ENCODE measurements at places on chromosomes 2 and 18. TPM values are rescaled to one million over a fixed set of nuclear protein-coding genes. Genes with fewer than 3 reads are reported as not detected.

DNA sequence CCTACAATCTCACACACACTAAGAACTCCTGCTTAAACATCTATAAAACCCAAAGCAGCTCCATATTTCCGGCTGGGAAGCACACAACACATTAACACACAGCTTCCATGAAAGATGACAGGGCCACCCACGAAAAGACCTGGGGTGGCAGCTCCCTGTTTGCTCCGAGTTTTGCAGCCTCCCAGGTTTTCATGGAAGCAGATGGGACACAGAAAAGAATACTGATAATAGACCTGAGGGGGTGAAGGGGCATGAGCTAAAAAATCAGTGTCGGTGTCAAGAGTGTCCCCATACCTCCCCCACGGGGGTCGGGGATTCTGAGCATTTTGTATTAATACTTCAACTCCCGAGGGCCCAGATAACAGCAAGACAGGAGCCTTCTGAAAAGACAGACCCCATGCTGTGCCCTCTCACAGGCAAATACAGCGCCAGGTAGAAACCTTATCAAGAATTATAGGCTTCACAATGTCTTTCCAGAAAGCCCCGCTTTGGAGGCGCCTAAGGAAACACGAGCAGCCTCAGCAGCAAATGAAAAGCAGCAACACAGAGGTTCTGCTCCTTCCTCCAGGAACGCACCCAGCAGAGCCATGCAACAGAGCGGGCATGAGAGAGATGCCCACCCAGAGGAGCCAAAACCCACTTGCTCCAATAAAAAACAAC lies 50.5 kb downstream of the ZNF516 start:
- H3K36me3 ChIP-seq, result peaks cover 2% of the 10 kb centered on the region
- H3K4me3 ChIP-seq, result no peak overlapping the region
- peaks cover 38% of the 10 kb centered on the region for H3K4me1 ChIP-seq
- no peak overlapping the region for H3K27ac ChIP-seq
- no peaks in the 10 kb centered on the region for H3K27me3 ChIP-seq

GRCh38 chr2:138846216-138846821 lies 66.1 kb upstream of the NXPH2 start:
- no peaks in the 10 kb centered on the region for H3K4me1 ChIP-seq
- no peaks in the 10 kb centered on the region for H3K36me3 ChIP-seq
- no peak for DNase-seq
- no peak overlapping the region for H3K27ac ChIP-seq

- H3K4me1 ChIP-seq, result peaks cover 12% of the 10 kb centered on the region
- no peak overlapping the region for H3K4me3 ChIP-seq
- no peak for DNase-seq
- H3K36me3 ChIP-seq, result peaks cover 3% of the 10 kb centered on the region
- no peak overlapping the region for H3K27ac ChIP-seq
Measured at GRCh38 chr18:58861353-58861752, 3.3 kb upstream of the ZNF532 start.

GRCh38 chr2:241540771-241541561 lies 17.6 kb upstream of the BOK start:
- no peaks in the 10 kb centered on the region for H3K4me1 ChIP-seq
- peak overlapping the region; percentile 72 for H3K4me3 ChIP-seq
- peak; percentile 57 for DNase-seq
- no peak overlapping the region for H3K27ac ChIP-seq

- H3K36me3 ChIP-seq, result peaks cover 2% of the 10 kb centered on the region
- peak overlapping the region; percentile 56 for H3K27ac ChIP-seq
- no peak for DNase-seq
- no peak overlapping the region for H3K4me3 ChIP-seq
- H3K27me3 ChIP-seq, result no peaks in the 10 kb centered on the region
Measured at GRCh38 chr2:238143239-238143951, 4.9 kb downstream of the KLHL30 start.

- no peaks in the 10 kb centered on the region for H3K36me3 ChIP-seq
- H3K27me3 ChIP-seq, result no peaks in the 10 kb centered on the region
- no peaks in the 10 kb centered on the region for H3K4me1 ChIP-seq
- no peak overlapping the region for H3K27ac ChIP-seq
- no peak overlapping the region for H3K4me3 ChIP-seq
- DNase-seq, result no peak
Measured at GRCh38 chr2:141810148-141810547, 320.7 kb downstream of the LRP1B start.

GRCh38 chr2:88919087-88919738 lies 227.7 kb downstream of the RPIA start:
- H3K27me3 ChIP-seq, result peaks cover 31% of the 10 kb centered on the region
- no peak overlapping the region for H3K27ac ChIP-seq
- no peaks in the 10 kb centered on the region for H3K36me3 ChIP-seq
- H3K4me1 ChIP-seq, result no peaks in the 10 kb centered on the region
- no peak for DNase-seq

- H3K36me3 ChIP-seq, result no peaks in the 10 kb centered on the region
- no peaks in the 10 kb centered on the region for H3K27me3 ChIP-seq
Measured at GRCh38 chr2:184735611-184736010, 137.3 kb downstream of the ZNF804A start.

- peak overlapping the region; percentile 68 for H3K27ac ChIP-seq
- H3K27me3 ChIP-seq, result no peaks in the 10 kb centered on the region
- DNase-seq, result no peak
Measured at GRCh38 chr18:79507546-79508480, 112.1 kb downstream of the NFATC1 start.

- H3K27ac ChIP-seq, result no peak overlapping the region
- no peak overlapping the region for H3K4me3 ChIP-seq
- H3K36me3 ChIP-seq, result peaks cover 7% of the 10 kb centered on the region
- no peak for DNase-seq
Measured at GRCh38 chr2:200039724-200040650, 84.6 kb downstream of the MAIP1 start.

GRCh38 chr2:185757356-185757755 lies 18.8 kb downstream of the FSIP2 start:
- H3K4me1 ChIP-seq, result no peaks in the 10 kb centered on the region
- H3K27ac ChIP-seq, result no peak overlapping the region
- no peaks in the 10 kb centered on the region for H3K27me3 ChIP-seq
- no peak overlapping the region for H3K4me3 ChIP-seq
- H3K36me3 ChIP-seq, result no peaks in the 10 kb centered on the region

UCN gene
- total RNA-seq, result 1.6 TPM

TXNDC2 gene
- not detected for total RNA-seq

DNA sequence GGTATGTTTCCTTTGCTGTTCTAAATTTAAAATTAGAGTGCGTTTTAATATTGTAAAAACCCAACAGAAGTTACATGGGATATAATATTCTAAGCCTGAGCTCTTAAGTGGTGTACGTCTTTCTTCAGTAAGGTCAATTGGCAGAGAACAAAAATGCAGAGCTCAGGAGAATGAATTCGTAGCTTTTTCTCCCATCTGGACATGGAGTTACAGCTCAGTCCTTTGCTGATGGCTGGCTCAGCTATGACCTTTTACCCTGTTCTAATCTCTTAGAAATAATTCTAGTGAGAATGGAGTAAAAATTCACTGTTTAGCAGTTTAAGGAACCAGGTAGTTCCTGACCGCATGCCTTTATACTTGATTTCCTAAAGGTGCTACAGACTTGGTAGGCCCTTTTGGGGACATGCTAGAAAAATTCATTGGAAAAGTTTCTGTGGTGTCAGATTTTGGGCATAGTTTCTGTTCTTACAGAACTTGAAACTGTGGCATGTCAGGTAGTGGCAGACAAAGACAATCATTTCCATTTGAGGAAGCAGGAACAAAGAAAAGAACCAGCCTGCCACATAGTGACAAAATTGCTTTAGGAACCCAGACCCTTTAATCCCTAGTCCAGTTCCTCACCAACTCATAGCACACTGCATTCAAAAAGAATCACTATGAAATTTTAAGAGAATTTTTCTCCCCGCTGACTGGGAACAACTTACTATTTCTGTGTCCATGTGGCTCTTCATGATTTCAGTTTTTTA lies 566.8 kb upstream of the ZNF804A start:
- H3K27me3 ChIP-seq, result no peaks in the 10 kb centered on the region
- H3K27ac ChIP-seq, result no peak overlapping the region
- H3K36me3 ChIP-seq, result no peaks in the 10 kb centered on the region
- DNase-seq, result no peak
- no peaks in the 10 kb centered on the region for H3K4me1 ChIP-seq
- no peak overlapping the region for H3K4me3 ChIP-seq

TLX2 gene
- total RNA-seq, result 0.16 TPM

Measured in T-helper 17 cell (primary cell).